ENCODE measurements at places on chromosomes 2 and 18.

DNA sequence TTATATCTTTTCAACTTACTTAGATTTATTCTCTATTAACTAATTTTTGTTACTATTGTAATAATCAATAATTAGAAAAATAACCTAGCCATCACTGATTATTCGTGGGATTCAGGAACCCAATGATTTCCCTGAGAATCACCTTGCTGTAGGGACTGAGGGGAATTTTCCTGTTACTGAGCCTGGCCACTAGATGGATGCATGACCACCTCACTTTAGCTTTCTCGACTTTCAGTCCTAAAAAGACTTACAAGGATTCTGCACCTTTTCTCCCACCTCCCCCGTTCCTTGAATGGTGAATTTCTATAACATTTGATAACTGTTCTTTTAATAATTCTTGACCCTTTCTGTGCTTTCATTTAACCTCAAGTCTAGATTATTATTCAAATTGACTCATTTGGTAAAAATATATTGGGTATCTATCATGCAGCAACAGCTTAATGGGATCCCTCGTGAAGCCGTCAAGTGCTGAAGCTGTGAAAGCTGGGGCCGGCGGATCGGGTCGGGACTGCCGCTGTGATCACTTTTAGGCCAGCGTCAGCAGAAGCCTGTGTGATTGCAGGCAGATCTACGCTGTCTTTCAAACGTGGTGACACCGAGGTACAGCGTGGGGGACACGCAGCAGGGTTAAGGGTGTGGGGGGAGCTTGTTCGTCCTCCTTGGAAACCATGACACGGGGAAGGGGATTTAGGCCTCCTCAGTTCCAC, 38.8 kb upstream of the TMEM18 start:
- DNase-seq = no peak

- DNase-seq = no peak
Observed at GRCh38 chr2:241810307-241811200, 1.6 kb downstream of the NEU4 start.

GRCh38 chr2:17793296-17793695, 23.0 kb upstream of the MSGN1 start:
- no peak for DNase-seq

GRCh38 chr2:71299507-71299906, 32.1 kb upstream of the ZNF638 start:
- DNase-seq = no peak

- DNase-seq = peak; percentile 76
Observed at GRCh38 chr2:9112079-9112721, 94.4 kb upstream of the ASAP2 start.

GRCh38 chr18:77547757-77548156, 298.1 kb downstream of the GALR1 start:
- no peak for DNase-seq

- no peak for DNase-seq
Observed at GRCh38 chr2:97691166-97691565, 21.7 kb downstream of the C2orf92 start.

GRCh38 chr2:36376992-36377738, 21.6 kb downstream of the CRIM1 start:
- no peak for DNase-seq

DNA sequence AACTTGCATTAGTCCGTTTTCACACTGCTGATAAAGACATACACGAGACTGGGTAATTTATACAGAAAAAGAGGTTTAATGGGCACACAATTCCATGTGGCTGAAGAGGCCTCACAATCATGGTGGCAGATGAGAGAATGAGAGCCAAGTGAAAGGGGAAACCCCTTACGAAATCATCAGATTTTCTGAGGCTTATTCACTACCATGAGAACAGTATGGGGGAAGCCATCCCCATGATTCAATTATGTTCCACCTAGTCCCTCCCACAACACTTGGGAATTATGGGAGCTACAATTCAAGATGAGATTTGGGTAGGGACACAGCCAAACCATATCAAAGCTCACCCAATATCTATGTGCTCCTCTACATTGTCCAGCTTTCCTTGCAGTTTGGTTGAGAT, 16.0 kb upstream of the SERPINE2 start:
- DNase-seq = no peak

- DNase-seq = no peak
Observed at GRCh38 chr18:48949606-48950535, 894 bp downstream of the SMAD7 start.

GRCh38 chr2:24421668-24422067, 61.3 kb upstream of the ITSN2 start:
- no peak for DNase-seq

DNA sequence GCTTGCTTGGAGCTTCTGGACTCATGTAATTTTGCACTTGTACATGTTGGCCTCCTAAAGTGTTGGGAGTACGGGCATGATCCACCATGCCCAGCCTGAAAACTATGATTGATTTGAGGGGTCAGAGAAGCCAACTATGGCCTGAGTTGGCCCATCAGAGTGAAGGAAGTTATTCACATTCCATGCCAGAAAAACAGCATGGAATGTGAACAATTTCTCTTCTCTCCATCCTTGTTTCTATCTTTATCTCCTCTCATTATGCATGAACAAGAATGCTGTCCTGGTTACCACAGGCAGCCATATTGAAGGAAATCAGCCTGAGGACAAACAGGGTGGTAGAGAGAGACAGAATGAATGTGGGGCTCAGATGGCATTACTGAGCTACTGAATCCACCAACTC, 3.5 kb upstream of the CD226 start:
- DNase-seq = peak; percentile 17

GRCh38 chr2:133486771-133487191, 81.5 kb downstream of the NCKAP5 start:
- DNase-seq = no peak

DNA sequence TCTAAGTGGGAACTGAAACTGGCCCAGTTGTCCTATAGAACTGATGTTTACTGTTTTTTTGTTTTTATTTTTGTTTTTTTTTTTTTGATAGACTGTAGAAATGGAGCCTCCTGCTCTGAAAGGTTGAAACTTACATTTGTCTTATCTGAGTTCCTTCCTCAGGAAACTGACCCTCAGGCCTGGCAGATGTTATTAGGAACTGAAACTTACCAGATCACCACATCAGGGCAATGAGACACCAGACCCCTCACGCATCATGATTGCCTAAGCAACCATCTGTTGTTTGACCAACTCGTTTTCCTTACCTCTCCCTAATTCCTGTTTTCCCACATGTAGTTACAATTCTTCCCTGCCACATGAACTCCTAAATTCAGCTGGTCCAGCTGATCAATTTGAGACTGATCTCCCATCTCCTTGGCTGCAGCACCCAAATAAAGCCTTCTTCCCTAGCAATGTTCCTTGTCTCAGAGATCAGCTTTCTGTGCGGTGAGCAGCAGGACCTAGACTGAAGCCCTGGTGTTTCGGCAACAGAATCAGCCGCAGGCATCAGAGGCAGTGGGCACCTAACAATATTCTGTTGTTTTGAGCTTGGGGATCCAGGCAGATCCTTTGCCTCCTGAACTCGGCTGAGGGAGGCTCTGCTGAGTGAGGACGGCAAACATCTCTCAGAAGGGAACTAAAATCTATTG, 96.8 kb downstream of the MSH2 start:
- no peak for DNase-seq

DNA sequence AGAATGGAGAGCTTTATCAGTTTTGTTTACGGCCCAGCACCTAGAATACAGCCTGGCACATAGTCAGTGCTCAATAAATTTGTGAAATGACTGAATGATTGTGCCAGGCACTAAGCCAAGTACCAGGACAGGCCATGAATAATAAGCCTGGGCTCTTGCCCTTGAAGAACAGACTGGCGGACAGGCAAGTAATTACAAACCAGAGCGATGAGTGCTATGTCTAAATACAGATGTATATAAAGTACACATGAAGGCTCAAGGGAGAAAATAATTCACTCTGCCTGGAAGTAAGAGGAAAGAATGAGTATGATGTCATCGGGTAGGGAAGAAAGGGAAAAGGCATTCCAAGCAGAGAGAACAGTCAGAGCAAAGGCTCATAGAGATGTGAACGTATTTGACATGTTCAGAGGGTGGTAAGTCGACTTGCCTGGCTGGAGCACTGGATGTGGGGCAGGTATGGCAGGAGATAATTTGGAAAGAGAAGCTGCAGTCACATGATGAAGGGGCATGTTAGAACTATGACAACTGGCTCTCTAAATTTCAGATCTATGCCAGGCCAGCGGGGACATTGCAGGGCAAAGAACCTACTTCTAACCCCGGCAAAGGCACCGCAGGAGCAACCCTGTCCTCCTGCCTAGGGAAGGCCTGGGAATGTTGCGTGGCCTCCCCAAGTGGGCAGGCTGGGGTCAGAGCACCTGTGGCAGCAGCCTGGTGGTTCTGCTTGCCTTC, 119.1 kb upstream of the STPG4 start:
- no peak for DNase-seq

- no peak for DNase-seq
Observed at GRCh38 chr18:23020555-23021294, 87.6 kb downstream of the RBBP8 start.

DNA sequence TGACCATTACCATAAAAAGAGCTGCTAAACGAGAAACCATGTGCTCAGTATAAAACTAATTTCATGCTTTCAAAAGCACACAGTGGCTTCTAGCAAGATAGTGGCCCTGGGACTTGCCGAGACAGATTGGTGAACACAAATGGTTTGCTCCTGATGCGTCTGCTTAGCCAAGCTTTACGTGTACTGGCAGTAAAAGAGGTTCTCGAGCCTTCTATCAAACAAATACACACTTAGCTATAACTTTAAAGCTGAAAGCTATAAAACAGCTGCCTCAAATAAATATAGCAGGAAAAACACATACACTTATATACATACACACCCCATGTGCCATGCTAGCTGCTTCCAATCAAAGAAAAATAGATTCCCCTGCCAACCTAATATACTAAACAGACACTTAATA, 117.0 kb downstream of the ZNF385B start:
- DNase-seq = no peak

GRCh38 chr2:126843081-126843480, 55.6 kb upstream of the TEX51 start:
- no peak for DNase-seq

DNA sequence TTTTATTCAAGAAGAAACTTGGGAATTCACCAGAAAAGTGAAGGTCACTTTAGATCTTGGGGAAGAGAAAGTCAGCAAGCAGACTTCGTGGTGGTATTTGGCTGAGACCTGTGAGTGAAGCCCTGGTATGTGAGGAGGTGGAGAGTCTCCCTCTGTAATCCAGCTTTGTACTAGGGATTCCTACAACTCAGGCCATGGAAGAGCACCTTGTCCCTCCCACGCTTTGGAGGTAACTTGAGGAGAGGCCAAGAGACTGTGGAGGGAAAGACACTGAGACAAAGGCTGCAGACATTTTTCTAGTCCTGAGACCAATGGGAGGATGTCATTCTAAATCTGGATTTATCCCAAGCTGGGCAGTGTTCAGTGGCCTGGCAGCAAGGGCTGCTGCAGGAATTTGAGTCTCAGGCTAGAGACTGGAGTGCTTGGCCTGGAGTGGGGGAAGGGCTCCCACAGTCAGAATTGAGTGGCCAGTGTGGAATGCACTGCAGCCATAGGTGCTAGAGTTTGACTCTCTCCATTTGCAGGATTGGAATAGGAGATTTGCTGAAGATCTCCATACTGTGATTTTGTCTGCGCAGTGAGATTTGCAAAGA, 219.0 kb downstream of the ACTR3 start:
- no peak for DNase-seq

DNA sequence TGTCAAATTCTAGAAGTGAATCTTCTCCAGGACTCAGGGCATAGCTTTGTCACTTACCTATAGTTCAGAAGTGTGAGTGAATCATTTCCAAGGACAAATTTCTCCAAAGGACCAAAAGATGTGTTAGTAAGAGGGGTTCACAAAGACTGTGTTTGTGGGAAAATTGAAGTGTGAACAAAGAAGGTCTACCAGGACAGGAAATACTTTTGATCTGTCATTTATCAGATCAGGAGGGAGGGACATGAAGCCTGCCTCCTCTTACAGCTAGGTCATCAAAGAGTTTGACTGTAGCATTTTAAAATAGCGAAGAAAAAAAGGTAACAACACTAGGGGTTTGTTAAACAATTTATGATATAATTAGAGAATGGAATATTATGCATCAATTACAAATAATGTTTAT, 2.0 kb upstream of the CD28 start:
- DNase-seq = no peak

- DNase-seq = no peak
Observed at GRCh38 chr2:168819050-168819715, 16.7 kb downstream of the NOSTRIN start.

DNA sequence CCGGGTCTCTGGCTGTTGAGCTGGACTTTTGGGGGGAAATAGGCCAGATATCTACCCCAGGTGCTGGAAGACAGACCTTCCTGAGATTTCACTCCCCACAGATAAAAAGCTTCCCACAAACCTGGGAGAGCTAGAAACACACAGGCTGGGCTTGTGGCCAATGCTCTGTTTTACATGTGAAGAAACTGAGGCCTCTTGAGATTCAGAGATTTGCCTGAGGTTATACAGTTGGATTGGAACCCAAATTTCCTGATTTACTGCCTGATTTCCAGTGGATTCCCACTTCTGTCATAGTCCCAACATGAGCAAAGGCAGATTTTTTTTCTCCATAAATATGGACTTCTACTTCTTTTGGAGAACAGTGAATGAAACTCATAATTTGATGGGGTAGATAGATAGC, 360.2 kb downstream of the SETBP1 start:
- no peak for DNase-seq

DNA sequence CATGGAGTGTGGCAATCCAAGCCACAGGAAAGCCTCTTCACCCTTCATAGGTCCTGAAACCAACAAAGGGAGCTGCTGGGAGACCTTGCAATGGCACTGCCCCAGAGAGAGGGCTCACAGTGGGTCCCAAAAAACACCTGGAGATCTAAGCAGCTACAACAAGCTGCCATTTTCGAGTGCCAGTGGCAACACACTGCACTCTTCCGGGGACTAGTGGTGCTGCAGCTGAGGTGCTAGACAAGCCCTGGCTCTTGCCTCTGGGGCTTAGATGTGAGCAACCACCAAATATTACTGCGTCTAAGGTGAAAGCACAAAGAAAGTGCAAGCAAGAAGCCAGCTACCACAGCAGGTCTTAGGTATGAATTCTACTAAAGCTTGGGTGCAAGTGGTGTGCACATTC, 192.9 kb downstream of the NOL4 start:
- no peak for DNase-seq

DNA sequence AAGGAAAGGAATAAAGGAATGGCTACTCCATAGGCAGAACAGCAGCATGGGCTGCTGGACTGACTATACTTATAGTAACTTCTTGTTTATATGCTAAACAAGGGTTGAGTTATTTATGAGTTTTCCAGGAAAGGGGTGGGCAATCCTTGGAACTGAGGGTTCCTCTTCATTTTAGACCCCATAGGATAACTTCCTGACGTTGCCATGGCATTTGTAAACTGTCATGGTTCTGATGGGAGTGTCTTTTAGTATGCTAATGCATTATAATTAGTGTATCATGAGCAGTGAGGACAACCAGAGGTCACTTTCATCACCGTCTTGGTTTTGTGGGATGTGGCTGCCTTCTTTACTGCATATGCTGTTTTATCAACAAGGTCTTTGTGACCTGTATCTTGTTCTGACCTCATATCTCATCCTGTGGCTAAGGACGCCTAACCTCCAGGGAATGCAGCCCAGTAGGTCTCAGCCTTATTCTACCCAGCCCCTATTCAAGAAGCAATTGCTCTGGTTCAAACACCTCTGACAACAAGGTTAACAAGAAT, 98.6 kb upstream of the CABLES1 start:
- no peak for DNase-seq

GRCh38 chr2:205564346-205565141, 117.8 kb upstream of the NRP2 start:
- no peak for DNase-seq
